Naive thymus-derived CD8-positive, alpha-beta T cell (primary cell): ENCODE measurements at places on chromosomes 11 and 22. TPM values are rescaled to one million over a fixed set of nuclear protein-coding genes. Genes with fewer than 3 reads are reported as not detected.

TRIM49 gene
- not detected for polyA plus RNA-seq

DNA sequence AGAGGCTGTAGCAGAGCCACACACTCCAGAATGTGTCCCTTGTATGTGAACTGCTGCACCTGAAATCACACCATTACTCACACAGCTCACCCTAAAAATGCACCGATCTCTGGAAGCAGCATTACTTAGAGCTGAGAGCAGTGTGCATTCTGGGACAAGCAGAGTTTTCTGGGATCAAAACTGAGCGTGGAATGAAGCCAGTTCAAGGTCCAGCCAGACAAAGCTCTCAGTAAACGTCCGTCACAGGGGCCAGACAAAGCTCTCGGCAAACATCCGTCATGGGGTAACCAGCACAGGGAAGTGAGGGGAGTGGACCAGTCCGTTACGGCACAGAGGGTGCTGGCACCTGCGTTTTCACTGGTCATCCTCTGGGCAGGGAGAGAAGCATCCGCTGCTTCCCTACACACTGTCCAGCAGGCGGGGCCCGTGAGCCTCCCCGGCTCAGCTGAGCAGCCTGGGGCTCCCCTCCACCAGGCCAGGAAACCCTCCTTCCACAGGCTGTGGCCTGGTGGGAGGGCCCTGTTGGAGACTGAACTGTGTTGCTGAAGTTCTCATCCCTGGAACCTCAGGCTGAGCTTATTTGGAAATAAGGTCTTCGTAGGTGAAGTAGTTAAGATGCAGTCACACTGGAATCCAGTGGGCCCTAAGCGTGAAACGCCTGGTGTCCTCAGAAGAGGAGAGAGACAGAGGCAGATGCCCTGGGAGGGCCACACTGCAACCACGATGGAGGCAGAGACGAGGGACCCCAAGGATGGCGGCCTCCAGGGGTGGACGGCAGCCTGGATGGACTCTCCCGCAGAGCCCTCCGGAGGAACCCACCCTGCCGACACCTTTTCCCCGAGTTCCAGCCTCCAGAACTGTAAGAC, 883.9 kb downstream of the BRD1 start:
- no peaks in the 10 kb centered on the region for H3K36me3 ChIP-seq
- no peak for DNase-seq
- no peaks in the 10 kb centered on the region for H3K27me3 ChIP-seq

GRCh38 chr11:109071712-109072524, 350.1 kb upstream of the C11orf87 start:
- no peak for DNase-seq
- no peak overlapping the region for H3K27ac ChIP-seq
- H3K27me3 ChIP-seq, result peaks cover 3% of the 10 kb centered on the region
- H3K4me1 ChIP-seq, result peaks cover 6% of the 10 kb centered on the region
- H3K36me3 ChIP-seq, result peaks cover 11% of the 10 kb centered on the region

DNA sequence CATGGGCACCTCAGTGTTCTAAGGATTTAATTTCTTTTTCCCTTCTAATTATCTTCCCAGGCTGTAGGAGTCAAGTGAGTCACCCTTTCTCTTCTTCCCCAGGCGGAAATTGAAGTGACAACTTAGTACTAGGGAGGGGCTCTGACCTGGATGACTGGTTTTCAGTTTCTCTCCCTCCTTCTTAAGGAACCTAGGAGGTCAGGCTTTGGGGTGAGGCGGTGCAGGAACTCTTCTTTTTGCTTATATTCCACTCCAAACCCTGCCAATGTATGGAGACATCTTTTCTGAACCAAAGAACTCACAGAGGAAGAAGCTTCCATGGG, 12.6 kb downstream of the ZDHHC5 start:
- no peak overlapping the region for H3K4me3 ChIP-seq
- H3K27me3 ChIP-seq, result no peaks in the 10 kb centered on the region
- peaks cover 26% of the 10 kb centered on the region for H3K4me1 ChIP-seq
- H3K36me3 ChIP-seq, result peaks cover 8% of the 10 kb centered on the region
- DNase-seq, result no peak

MISFA gene
- not detected for polyA plus RNA-seq

IGSF22 gene
- polyA plus RNA-seq, result 5.3 TPM

- DNase-seq, result no peak
- H3K4me3 ChIP-seq, result peak overlapping the region; percentile 82
- H3K36me3 ChIP-seq, result no peaks in the 10 kb centered on the region
- peaks cover 80% of the 10 kb centered on the region for H3K27me3 ChIP-seq
- H3K4me1 ChIP-seq, result peaks cover 35% of the 10 kb centered on the region
Measured at GRCh38 chr22:37418627-37419369, 8.5 kb downstream of the ELFN2 start.

- no peaks in the 10 kb centered on the region for H3K36me3 ChIP-seq
- no peaks in the 10 kb centered on the region for H3K4me1 ChIP-seq
- no peak for DNase-seq
- no peak overlapping the region for H3K27ac ChIP-seq
Measured at GRCh38 chr11:120529214-120529613, 17.7 kb downstream of the GRIK4 start.

- H3K4me1 ChIP-seq, result peaks cover 27% of the 10 kb centered on the region
- H3K4me3 ChIP-seq, result peak overlapping the region; percentile 87
- no peaks in the 10 kb centered on the region for H3K36me3 ChIP-seq
- no peaks in the 10 kb centered on the region for H3K27me3 ChIP-seq
Measured at GRCh38 chr11:10540546-10540914, 457 bp downstream of the RNF141 start.

MYEOV gene
- polyA plus RNA-seq, result not detected

DBX1 gene
- polyA plus RNA-seq, result not detected

- H3K27ac ChIP-seq, result no peak overlapping the region
- H3K4me1 ChIP-seq, result peaks cover 15% of the 10 kb centered on the region
- H3K36me3 ChIP-seq, result no peaks in the 10 kb centered on the region
- no peak overlapping the region for H3K4me3 ChIP-seq
- DNase-seq, result no peak
Measured at GRCh38 chr11:75553889-75554257, 8.2 kb upstream of the SERPINH1 start.

DNA sequence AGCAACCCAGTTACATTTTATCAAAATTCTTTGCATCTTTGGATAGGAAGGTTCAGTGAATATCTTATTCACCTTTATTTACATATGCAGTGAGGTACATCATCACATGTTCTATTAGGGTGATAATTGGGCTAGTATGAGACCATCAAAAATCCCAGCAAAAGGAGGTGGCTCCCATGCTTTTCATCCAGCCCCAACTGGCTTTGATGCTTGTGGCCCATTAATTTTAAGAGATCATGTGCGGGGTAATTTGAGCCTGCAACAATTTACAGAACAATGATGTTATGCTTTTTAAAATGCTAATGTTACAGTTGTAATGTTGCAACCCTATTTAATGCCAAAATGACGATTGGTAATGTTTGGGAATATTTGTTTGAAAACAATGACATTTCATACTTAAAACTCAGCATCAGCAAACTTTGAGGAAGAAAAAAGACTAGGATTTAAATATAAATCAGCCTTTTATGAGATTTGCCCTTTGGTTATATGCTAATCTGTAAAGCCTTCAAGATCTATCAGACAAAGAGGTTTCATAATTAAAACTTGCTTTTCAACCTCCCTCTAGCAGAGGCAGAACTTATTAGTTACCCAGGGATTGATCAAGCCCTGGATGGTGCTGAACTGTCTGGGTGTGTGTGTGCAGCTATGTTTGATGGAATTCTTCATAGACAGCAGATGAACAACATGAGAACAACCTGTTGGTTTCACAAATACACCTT, 183.5 kb upstream of the SORL1-AS1 start:
- H3K27ac ChIP-seq, result no peak overlapping the region
- peaks cover 4% of the 10 kb centered on the region for H3K4me1 ChIP-seq
- no peaks in the 10 kb centered on the region for H3K27me3 ChIP-seq
- no peak for DNase-seq

PARVA gene
- not detected for polyA plus RNA-seq

DNA sequence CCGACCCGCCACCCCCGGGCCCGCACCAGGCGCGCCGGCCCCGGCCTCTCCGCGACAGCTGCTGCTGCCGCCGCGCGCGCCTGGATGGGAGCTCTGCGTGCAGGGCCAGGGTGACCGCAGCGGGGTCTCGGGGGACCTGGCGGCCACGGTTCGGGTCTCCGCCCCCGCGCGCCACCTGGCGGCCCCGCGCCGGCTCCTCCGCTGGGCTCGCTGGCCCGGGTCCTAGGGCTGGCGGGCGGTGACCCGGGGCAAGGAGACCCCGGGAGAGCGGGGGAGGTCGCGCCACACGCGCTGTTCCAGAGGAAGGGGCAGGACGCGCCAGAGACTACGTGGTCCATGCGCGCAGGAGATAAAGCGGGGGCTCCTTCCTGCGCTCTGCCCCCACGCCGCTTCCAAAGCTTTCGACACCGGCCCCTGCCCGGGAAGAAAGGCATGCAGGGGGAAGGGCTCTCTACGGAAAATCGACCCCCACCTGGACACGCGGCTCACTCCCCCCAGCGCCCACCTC, 562 bp downstream of the SHANK2 start:
- H3K36me3 ChIP-seq, result no peaks in the 10 kb centered on the region
- peaks cover 70% of the 10 kb centered on the region for H3K27me3 ChIP-seq
- peaks cover 5% of the 10 kb centered on the region for H3K4me1 ChIP-seq
- no peak overlapping the region for H3K27ac ChIP-seq

- no peak overlapping the region for H3K4me3 ChIP-seq
- H3K27me3 ChIP-seq, result no peaks in the 10 kb centered on the region
- no peak for DNase-seq
- H3K27ac ChIP-seq, result no peak overlapping the region
- H3K36me3 ChIP-seq, result no peaks in the 10 kb centered on the region
- H3K4me1 ChIP-seq, result no peaks in the 10 kb centered on the region
Measured at GRCh38 chr11:28773606-28774005, 665.4 kb downstream of the METTL15 start.

GRCh38 chr11:35087648-35088047, 51.3 kb upstream of the CD44 start:
- peaks cover 68% of the 10 kb centered on the region for H3K4me1 ChIP-seq
- no peaks in the 10 kb centered on the region for H3K27me3 ChIP-seq
- H3K36me3 ChIP-seq, result no peaks in the 10 kb centered on the region

VSIG10L2 gene
- not detected for polyA plus RNA-seq

VPREB3 gene
- not detected for polyA plus RNA-seq

PRR33 gene
- 0.15 TPM for polyA plus RNA-seq

- peak overlapping the region; percentile 46 for H3K27ac ChIP-seq
- no peak for DNase-seq
- H3K4me3 ChIP-seq, result no peak overlapping the region
Measured at GRCh38 chr11:96318399-96318798, 24.6 kb downstream of the MAML2 start.

APOBEC3H gene
- not detected for polyA plus RNA-seq

DNA sequence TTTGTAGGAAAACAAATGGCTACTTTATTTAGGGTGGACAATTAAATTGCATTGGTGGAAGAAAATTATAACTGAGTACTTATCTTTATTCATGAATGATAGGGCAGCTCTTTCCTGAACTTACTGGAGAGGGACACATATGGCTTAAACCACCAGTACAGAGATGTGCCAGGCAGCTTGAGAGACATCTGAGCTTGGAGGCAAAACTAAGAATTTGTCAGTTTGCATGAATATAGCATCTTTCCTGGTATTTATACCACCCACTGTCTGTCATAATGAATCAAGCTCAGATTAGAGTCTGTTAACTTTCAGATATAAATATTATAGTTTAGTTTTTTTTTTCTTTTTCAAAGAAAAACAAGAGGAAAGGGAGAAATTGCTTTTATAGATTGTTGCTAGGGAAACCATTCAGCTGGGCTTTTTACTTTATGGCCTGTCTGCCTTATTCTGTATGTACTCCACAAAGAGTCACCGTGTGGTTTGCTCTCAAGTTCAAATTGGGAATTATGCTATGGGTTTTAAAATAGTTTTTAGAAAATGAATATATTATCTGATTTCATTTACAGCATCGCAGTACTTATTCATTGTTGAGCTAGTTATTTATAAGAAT, 477.0 kb upstream of the CHORDC1 start:
- no peaks in the 10 kb centered on the region for H3K36me3 ChIP-seq
- no peaks in the 10 kb centered on the region for H3K27me3 ChIP-seq
- no peaks in the 10 kb centered on the region for H3K4me1 ChIP-seq
- DNase-seq, result no peak

- peak overlapping the region; percentile 55 for H3K27ac ChIP-seq
- peaks cover 15% of the 10 kb centered on the region for H3K36me3 ChIP-seq
- peaks cover 7% of the 10 kb centered on the region for H3K4me1 ChIP-seq
- no peaks in the 10 kb centered on the region for H3K27me3 ChIP-seq
Measured at GRCh38 chr11:68259122-68259959, 12.4 kb downstream of the C11orf24 start.

DNA sequence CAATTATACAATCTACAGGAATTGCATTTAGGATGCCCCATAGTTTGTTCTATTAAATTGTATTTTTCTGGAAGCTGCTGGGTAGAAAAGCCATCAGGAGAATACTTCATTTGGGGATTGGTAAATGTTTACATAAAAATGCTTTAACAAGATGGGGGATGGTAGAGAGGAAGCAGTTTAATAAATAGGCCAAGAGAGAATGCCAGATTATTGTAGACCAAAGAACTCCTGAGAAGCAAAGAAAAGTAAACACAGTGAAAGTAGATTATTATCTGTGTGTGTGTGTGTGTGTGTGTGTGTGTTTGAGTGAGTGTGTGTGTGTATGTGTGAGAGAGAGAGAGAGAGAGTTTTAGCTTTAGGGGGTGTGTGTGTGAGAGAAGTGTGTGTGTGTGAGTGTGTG, 820.4 kb upstream of the CCDC90B start:
- H3K27me3 ChIP-seq, result no peaks in the 10 kb centered on the region
- H3K36me3 ChIP-seq, result no peaks in the 10 kb centered on the region
- DNase-seq, result no peak
- no peaks in the 10 kb centered on the region for H3K4me1 ChIP-seq
- H3K27ac ChIP-seq, result no peak overlapping the region
- no peak overlapping the region for H3K4me3 ChIP-seq

MMP1 gene
- not detected for polyA plus RNA-seq

KIF18A gene
- 0.41 TPM for polyA plus RNA-seq

IFITM10 gene
- not detected for polyA plus RNA-seq

VPREB1 gene
- polyA plus RNA-seq, result not detected

MMP8 gene
- polyA plus RNA-seq, result not detected

KRTAP5-1 gene
- polyA plus RNA-seq, result not detected

GRCh38 chr11:45246241-45246640, 39.9 kb downstream of the SYT13 start:
- H3K27me3 ChIP-seq, result peaks cover 13% of the 10 kb centered on the region
- H3K4me1 ChIP-seq, result no peaks in the 10 kb centered on the region
- H3K4me3 ChIP-seq, result no peak overlapping the region
- no peak for DNase-seq
- H3K36me3 ChIP-seq, result no peaks in the 10 kb centered on the region

DNA sequence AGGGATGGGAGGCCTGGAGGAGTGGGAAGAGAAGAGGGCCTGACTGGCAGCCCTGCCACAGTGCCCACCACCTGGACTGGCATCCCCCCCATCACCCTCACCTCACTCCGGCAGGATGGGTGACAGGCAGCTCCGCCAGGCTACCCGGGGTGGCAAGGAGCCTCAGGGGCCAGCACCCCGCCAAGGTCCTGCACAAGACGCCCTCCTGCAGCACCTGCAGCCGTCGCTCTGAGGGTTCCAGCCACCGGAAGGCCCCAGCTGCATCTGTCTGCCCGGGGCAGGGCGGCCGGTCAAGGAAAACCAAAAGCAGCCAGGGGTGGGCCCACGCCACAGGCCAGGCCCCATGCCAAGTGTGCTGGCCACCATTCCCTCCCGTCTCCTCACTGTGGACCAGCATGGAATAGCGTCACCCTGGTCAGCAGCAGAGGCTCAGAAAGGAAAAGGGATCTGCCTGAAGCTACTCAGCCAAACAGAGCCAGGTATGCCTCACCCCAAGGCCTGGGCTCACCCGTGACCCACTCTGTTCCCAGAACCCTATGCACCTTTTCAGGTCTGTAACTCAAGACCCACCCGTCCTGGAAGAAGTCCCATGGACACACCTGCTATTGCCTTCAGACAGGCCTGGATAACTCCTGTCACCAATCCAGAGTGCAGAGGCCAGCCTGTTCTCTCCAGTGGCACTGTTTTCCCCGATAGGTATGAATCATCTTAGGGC, 7.0 kb downstream of the RHBDD3 start:
- H3K27ac ChIP-seq, result no peak overlapping the region
- H3K27me3 ChIP-seq, result no peaks in the 10 kb centered on the region
- H3K4me1 ChIP-seq, result peaks cover 2% of the 10 kb centered on the region
